ENCODE measurements at places on chromosomes 1 and 21.

- no peak for DNase-seq
Observed at GRCh38 chr1:77473690-77474089, 191.9 kb downstream of the AK5 start.

DNA sequence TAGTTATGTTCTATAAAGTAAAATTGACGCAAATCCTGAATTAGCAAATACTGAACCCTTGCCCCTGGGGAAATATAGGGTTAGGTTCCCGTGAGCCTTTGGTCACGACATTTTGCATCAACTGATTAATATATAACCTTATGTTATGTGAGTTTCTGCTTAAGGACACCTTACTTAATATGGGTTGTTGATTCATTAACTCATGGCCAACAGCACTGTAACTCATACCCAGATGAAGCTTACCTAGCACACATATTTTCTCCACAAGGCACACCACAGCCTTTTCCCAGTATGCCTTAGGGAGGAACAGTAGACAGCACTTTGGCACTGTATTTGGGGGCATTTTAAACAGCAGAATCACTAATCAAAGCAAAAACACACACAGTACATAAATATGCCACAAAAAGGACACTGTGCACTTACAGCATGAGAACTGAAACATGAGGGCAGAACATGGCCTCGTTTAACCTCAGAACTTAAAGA lies 15.1 kb downstream of the INAVA start:
- DNase-seq, result no peak

- no peak for DNase-seq
Observed at GRCh38 chr1:42730988-42731387, 9.0 kb downstream of the CLDN19 start.

- no peak for DNase-seq
Observed at GRCh38 chr1:230696218-230696617, 17.7 kb downstream of the AGT start.

DNA sequence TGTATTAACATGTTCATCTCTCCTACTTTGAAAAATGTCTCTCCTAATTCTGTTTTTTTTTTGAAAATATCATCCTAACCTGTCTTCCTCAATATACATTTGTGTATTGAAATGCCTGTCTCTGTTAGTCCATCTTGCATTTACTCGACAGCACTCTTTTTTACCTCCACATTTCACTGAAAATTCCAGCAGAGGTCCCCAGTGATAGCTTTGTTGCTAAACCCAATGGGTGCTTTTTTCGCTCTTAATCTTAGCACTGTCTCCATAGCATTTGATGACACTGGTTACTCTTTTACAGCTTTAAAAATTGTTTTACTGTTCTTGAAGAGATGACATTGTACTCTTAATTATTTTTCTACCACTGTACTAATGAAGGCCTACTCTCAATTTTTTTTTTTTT lies 10.8 kb downstream of the OSBPL9 start:
- no peak for DNase-seq

DNA sequence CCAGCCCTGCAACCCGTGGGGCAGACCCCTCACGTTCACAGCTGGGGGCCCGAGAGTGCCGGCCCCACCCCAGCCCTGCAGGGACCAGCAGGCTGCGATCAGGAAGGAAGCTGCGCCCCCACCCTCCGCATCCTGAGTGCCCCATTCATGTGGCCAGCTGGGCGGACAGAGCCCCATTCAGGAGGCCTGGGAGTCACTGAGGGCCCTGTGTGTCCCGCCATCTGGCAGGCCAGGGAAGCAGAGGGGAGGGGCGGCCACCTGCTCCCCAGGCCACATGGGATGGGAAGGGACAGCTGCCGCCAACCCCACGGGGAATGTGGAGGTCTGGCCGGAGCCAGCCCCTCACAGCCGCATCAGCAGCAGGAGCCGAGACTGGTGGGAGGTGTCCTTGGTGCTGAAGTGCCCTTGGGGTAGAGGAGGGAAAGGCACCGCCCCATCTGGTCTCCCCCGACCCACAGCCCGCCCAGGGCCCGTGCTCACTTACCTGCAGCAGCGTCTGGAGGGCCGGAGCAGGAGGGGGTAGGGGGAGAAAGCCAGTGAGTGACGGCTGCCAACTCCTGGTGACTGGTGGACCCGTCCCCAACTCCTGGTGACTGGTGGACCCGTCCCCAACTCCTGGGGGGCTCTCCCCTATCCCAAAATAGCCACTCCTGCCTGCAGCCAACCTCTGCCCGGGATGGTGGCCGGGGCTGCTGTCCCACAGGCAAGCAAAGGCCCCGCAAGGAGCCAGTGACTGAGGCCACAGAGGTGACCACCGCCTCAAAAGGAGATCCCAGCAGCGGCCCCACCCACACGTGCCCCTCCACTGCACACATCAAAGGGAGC lies 8.7 kb downstream of the ACAP3 start:
- DNase-seq, result no peak

DNA sequence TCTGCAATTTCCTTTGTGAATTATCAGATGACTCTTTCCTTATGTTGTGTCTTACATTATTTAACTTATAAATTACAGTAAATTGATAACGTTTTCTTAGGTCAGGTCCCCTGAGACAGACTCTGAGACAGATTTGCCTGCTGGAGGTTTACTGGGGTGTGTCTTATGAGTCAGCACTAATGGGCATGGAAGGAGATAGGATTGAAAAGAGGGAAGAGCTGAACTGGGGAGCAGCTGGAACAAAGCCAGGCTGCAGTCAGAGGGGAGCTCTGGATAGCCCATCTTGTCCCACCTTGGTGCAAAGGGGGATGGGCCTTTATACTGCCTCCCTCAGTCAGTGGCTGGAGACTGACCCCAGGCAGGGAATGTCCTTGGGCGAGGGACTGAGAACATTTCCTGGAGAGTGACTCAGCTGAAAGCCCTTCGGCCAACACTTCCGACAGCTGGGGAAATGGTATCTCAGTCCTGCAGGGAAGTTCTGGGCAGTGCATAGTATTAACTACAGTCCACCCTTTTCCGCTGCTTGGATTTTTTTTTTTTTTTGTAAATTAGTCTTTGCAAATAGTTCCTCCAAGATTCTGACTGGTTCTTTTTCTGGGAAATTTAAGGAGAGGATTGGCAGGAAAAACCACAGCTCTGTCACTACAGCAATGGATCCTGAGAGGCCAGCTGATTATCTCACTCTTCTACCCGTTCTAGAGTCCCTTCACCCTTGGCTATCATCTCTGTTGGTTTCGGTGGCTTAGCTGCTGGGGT lies 39.1 kb upstream of the CDC42BPA start:
- no peak for DNase-seq

DNA sequence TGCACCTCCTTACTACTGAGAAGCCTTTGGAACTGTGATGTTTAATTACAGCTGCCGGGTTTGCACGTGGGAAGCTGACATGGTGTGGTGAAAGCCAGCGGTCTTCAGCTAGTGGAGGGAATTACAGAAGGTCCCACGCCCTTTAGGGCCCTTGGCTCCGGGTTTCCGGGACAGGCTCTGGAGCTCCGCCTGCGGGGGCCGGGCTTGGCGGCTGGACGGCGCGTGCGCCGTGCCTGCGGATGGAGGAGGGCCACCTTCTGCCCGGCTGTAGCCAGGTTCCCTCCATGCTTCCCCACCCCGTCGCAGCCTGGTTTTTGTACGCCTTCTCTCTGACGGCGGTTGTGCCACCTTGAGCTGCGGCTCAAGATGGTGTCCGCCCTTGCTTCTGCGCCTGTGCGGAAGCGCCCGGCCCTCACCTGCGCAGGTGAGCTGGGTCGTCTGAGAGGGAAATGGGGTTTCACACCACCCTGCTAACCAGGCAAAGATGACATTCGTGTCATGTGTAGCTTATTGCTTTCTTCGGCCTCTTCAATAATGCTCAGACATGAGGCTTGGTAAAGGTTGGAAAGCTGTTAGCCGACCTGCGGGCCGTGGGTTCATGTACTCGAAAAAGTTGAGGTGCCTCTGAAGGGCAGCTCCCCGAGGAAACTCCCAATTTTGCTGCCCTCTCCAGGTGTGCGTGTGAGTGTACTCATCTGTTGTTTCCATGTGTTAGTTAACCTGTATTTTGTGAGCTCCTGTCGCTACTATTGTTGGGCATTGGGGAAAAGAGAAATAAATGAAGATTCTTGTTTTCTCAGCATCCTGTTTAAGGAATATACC lies 36.6 kb upstream of the OPRD1 start:
- DNase-seq, result peak; percentile 56

- DNase-seq, result no peak
Observed at GRCh38 chr1:229841230-229841629, 215.2 kb downstream of the URB2 start.

GRCh38 chr21:17622018-17622417 lies 9.3 kb upstream of the BTG3 start:
- no peak for DNase-seq

All from CD4-positive, CD25-positive, alpha-beta regulatory T cell (primary cell).